H9 (cell line): ENCODE measurements at places on chromosomes 16 and 17.

- peak overlapping the region; percentile 75 for H3K4me3 ChIP-seq
- H3K27ac ChIP-seq = no peak overlapping the region
- H3K4me1 ChIP-seq = no peaks in the 10 kb centered on the region; the same call in 1 of the 2 replicates
- no peak for DNase-seq
- H3K27me3 ChIP-seq = no peaks in the 10 kb centered on the region
Measured at GRCh38 chr17:81712468-81713003, 452 bp downstream of the SLC25A10 start.

- no peaks in the 10 kb centered on the region for H3K4me1 ChIP-seq
- no peaks in the 10 kb centered on the region; the same call in 1 of the 2 replicates for H3K27me3 ChIP-seq
- DNase-seq = no peak
- H3K4me3 ChIP-seq = no peak overlapping the region
Measured at GRCh38 chr17:65564793-65565192, 3.3 kb upstream of the AXIN2 start.

DNA sequence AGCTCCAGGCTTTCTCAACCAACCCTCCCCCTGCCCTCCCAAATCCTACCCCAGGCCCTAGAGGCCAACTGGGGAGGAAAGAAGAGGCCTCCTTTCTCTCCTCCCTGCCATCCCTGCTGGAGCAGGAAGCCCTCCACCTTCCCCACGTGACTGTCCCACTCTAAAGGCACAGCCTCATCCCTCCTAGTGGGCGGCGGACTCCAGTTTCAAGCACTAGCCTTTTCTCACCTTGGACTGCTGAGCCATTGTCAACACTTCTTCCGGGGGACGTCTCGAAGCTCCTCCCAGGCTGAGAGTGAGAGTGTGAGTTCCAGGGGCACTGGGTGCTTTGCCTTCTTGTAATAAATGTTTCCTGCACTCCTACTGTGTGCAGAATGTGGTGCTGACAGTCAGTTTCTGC is 21.4 kb upstream of the IRX6 start:
- no peak overlapping the region for H3K4me3 ChIP-seq
- no peak overlapping the region for H3K27ac ChIP-seq
- DNase-seq = peak; percentile 55
- no peaks in the 10 kb centered on the region for H3K27me3 ChIP-seq

GRCh38 chr16:10088380-10088793 is 93.8 kb downstream of the GRIN2A start:
- no peaks in the 10 kb centered on the region for H3K36me3 ChIP-seq
- H3K27me3 ChIP-seq = no peaks in the 10 kb centered on the region
- no peak overlapping the region for H3K27ac ChIP-seq
- no peak for DNase-seq
- H3K4me1 ChIP-seq = no peaks in the 10 kb centered on the region; the same call in 1 of the 2 replicates
